ENCODE measurements at places on chromosomes 16 and 17.

GRCh38 chr17:43151880-43152456 lies 19.0 kb upstream of the NBR1 start:
- DNase-seq: no peak

GRCh38 chr17:9436630-9437029 lies 139.0 kb downstream of the STX8 start:
- no peak for DNase-seq

DNA sequence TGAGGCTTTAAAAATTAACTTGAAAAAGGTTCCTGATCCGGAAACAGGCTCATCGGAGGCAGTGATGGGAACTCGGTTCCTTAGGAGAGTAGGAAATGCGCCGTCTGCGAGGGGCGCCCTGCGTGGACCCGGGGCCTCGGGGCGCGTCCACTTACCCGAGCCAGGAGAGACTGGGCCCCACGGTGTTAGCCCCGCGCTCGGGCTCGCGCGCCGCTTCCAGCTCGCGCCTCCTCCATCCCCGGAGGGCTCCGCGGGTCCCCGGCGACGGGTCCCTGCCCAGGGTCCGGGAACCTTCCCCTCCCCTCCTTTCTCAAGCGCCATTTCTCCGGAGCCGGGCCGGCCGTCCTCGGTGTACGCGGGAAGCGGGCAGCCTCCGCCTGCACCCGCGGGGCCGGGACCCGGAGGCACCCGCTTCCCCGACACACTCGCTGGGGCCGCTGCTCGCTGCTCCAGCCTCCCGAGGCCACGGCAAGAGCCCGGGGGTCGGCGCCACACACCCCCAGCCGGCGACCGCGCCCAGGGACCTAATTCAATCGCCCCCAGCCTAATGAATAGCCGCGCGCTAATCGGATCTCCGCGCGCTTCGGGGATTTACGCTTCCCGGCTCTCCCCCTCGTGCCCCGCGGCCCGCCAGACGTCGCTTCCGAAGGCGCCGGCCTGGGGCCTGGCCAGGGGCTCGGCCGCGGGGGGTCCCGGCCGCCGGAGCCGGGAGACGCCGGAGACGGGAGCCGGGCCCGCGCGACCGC lies 2.2 kb upstream of the BAHCC1 start:
- DNase-seq: no peak

DNA sequence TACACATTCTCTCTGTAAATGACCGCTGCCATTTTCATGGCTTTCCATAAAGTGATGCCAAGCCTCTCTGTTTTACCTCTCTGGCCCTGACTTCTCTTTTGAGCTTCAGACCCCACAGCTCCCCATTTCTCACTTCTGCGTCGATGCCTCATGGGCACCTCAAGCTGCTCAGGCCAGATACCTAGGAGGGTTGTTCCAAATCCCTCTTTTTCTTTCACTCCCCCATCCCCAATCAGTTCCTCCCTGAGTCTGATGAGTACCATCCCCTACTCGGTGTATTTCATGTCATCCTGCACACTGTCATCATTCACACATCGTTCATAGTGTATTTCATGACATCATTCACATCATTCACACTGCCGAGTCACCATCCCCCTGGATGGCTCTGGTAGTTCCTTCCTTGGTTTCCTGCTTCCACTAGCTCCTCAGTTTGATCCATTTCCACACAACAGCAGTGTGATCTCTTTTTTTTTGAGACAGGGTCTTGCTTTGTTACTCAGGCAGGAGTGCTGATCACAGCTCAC lies 43.1 kb downstream of the NTN1 start:
- DNase-seq: no peak

DNA sequence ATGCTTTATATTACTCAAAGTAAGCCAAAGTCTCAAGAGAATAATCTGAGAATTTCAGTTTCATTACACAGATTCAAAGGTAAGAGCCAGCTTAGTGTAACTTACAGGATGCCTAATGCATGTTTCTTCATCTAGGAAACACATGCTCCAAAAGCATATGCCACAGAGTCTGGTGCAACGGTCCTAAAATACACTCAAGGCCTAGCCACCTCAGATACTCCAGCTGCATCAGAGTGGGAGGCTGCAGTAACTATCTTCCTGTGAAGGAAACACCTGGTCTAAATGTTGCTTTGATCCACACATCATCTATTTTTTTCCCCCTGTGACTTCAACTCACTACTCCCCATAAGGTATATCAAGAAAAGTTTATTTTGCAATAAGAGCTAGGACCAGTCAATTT lies 51.6 kb upstream of the CORO6 start:
- DNase-seq: no peak

DNA sequence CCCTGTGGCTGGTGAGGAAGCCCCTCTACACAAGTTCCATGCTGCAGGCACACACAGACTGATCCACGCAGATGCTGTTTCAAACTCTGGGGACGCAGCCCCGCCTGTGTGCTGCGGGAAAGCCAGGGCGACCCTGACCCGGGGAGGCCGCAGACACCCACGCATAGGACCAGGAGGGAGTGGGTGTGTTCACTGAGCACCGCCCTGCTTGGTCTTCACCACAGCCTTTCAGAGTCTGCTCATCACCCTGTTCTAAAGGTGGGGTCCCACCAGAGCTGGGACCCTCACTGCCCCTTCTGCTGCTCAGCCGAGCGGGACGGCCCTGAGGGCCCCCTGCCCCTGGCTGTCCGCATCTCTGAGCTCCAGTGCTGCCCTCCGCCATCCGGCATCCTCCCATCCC lies 7.5 kb downstream of the TSPAN10 start:
- no peak for DNase-seq

DNA sequence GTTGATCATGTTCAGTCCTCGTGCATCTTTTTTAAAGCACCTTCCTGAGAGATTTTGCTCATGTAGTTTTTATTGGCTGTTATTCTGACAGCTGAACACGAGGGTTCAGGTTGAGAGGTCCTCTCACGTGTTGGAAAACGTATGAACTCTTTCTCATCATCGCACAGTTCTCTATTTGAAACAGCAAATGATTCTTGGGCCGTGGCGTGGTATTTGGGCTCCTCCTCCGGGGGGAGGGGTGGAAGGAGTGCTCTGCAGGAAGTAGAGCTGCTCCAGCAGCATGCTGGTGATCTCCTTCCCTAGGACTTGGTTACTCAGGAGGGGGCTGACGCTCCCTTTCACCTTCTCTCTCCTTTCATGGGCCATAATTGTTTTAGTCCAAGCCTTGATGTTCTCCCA lies 70.4 kb downstream of the KSR1 start:
- DNase-seq: no peak

DNA sequence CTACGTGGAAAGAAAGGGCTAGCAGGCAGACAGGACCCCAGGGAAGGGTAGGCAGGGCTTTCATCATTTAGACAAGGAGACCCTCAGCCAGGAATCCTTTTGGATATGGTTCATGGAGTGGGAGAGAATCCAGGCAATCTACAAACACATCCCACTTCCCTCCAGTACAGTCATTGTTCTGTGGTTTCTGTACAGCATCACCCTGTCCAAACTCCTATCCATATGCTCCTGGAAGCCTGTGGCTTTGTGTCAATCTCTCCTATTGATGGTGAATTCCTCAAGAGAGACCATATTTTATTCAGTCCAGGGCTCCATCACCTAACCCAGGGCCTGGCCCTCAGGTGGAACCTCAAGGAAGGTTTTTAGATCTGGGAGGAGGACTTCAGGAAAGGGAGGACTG lies 99.2 kb downstream of the SPACA3 start:
- DNase-seq: no peak

DNA sequence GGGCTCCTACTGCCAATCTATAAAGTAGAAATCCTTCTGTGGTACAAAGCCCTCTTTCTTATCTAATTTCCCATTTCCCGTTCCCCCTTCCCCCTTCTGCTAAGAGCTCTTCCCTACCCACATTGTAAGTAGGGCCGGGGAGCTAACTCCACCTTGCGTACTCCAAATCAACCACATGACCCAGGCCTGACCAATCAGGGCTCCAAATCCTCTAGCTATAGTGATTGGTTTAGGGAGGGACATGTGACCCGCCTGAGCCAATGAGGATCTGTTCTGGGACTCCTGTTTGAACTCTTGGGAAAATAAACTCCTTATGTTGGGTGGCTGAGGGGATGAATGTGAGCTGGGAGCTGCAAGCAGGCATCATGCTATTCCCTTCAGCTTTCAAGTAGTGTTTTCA lies 40.9 kb upstream of the MEOX1 start:
- DNase-seq: no peak

DNA sequence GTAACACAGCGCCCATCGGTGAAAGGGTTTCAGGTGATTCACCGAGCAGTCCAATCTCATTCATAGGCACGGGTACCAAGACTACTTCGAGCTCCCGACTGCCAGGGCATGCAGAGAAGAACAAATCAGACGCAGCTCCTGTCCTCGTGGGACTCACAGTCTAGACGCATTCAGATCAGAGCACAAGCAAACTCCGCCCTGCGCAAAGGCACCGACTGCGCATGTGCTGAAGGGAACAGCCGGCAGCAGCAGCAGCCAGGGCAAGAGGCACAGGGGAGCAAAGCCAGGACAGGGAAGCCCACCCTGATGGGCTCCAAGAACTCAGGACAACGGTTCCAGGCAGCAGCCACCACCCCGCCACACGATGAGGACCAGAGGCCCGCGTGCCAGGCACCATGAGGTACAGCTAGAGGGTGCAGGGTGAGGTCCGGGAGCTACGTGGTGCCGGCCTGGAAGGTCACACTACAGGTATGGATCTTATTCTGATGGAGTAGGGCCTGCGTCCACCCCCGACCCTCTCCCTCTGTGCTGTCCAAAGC lies 315.7 kb downstream of the FOXL1 start:
- DNase-seq: no peak

GRCh38 chr16:25256695-25257469 lies 763 bp downstream of the ZKSCAN2 start:
- no peak for DNase-seq

All from T1000 (cell line).